ENCODE measurements at places on chromosomes 3 and 15.

DNA sequence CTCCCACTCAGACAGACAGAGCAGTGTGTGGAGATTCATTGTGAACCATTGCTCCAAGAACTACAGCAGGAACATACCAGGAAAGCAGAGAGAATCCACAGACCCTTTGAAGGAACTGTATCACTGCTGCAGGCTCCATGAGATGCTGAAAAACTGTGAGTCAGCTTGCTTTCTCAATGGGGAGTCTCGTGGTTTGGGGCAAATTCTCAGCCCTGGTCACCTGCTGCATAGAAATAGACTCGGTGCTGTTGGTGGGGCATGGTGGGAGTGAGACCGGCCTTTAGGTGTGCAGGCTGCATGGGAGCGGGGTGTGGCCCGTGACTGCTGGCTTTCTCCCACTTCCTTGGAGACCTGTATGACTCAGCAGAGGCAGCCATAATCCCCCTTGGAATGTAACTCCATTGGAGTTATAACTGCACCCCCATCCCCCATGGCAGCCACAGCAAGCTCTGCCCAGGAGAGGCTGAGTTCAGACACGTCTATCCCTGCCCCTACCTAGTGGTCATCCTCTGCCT lies 35.6 kb downstream of the ALCAM start:
- no peak for DNase-seq

- no peak for DNase-seq
These were observed 3.4 kb upstream of the SLC25A38 start for GRCh38 chr3:39379778-39380155.

DNA sequence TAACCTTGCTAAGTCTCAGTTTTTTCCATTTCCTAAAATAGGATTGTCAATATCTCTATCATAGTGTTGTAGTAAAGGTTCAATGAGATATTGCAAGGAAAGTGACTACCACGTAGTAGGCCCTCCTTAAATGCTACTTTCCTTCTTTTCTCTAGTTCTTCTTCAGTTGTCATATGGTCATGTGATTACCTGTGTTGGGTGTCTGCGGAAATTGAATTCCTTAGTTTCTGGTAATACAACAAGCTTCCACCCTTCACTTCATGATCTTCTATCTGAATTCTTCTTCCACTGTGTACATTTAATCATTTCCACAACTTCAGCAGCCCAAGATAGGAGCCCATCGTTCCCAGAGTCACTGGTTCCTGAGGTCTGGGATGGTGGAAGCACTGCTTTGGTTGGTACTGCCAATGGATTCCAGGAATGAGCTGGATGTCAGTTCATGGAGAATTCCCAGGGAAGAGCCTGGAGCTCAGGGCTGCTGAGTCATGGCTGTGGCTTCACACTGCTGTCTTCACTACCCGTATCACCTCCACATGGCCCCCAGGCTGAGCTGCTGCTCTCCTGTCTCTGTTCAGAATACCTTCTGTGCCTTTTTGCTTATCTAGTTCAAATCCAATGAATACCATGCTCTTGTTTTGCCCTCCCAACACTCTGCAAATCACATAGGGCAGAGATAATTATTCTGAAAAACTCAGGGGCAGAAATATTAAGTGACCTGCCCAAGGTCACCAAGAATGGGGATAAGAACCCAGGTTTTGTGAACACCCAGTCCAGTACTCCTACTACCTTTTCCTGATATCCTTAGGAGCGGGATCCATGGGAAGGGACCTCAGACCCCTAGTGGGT lies 98.6 kb downstream of the RPL39L start:
- no peak for DNase-seq

DNA sequence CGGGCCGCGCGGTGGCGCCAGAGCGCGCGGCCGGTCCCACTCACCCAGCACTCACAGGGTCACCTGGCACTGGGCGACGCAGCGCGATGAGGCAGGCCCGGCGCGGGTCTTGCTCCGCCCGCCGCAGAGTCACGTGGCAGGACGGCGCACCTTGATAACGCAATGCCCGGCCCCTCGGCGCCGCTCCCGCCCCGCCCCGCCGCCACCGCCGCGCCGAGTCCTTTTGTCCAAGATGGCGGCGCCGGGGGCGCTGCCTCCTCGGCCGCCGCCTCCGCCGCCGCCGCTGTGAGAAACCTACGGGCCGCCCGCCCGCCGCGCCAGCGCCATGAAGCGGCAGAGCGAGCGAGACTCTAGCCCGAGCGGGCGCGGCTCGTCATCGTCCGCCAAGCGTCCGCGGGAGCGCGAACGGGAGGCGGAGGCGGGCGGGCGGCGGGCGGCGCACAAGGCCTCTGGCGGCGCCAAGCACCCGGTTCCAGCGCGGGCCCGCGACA lies at the start of gene RBM15B:
RBM15B (plus strand) TSS at position 211 of the 491 bp plus-strand sequence; CDS start at position 326, 115 bp downstream.
- peak; percentile 10 for DNase-seq

- DNase-seq: no peak
These were observed 84.1 kb downstream of the GLDN start for GRCh38 chr15:51425517-51426040.

DNA sequence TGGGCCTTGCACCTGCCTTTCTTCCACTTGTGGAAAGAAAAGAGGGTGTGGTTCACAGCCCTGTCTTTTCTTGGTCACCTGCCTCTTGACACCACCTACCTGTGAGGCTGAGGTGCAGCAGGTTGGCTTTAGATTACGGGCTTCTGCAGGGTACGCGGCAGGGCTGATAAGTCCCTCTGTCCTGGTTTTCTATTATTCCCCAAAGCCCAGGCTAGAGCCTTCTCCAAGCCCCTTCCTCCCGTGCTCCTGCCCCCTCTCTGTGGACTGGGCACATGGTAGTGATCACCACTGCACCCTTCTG lies 44.8 kb upstream of the HACD2 start:
- DNase-seq: no peak

GRCh38 chr3:5227812-5228211 lies 40.3 kb downstream of the EDEM1 start:
- no peak for DNase-seq

DNA sequence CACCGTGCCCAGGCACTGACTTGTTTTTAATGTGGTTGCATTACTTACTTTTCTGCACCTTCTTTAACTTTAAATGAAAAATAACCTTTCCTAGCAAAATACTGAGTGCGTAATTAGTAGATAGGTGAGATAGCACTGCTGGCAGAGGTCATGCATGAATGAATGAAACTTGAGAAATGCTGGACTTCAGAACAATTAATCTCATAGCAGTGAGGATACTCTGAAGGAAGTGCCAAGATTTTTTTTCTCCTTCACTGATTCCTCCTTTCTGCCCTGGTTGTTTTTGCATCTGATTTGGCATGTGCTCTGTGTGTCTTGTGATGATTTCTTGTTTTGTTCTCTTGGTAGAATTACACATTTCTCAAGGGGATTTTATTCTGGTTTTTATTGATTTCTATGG lies 378.9 kb downstream of the PTPRG start:
- DNase-seq: no peak

DNA sequence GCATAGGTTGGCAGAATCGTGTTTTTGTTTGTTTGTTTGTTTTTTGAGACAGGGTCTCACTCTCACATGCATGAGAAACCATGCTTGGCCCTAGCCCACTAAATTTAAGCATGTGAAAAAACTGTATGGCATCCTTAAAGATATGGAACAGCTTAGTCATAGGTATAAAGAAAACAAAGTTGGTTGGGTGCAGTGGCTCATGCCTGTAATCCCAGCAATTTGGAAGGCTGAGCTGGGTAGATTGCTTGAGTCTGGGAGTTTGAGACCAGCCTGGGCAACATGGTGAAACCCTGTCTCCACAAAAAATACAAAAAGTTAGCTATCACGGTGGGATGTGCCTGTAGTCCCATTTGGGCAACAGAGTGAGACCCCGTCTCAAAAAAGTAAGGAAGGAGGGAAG lies 25.2 kb downstream of the EXD1 start:
- no peak for DNase-seq

GRCh38 chr3:43448098-43448497 lies 161.8 kb downstream of the SNRK start:
- DNase-seq: no peak

DNA sequence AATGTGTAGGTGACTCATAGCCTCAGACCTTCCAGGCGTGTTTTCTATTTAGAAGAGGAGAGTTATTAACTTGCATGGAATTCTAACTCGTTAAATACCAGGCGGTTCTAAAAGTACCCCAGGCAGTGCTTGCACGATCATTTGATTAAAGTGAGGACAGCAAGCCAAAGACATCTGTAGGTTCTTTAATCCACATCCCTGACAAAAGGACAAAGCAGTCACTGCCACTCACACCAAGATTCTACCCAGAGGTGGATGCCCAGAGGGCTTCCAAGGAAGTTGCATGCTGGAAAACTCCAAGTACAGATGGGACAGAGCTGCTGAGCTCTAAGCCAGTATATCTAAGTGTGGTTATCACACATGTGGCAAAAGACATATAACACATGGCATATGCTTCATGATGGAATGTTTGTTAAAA lies 372.1 kb downstream of the ROBO2 start:
- DNase-seq: no peak

- DNase-seq: no peak
These were observed 598.1 kb downstream of the GOLGA6L6 start for GRCh38 chr15:19943515-19943914.

DNA sequence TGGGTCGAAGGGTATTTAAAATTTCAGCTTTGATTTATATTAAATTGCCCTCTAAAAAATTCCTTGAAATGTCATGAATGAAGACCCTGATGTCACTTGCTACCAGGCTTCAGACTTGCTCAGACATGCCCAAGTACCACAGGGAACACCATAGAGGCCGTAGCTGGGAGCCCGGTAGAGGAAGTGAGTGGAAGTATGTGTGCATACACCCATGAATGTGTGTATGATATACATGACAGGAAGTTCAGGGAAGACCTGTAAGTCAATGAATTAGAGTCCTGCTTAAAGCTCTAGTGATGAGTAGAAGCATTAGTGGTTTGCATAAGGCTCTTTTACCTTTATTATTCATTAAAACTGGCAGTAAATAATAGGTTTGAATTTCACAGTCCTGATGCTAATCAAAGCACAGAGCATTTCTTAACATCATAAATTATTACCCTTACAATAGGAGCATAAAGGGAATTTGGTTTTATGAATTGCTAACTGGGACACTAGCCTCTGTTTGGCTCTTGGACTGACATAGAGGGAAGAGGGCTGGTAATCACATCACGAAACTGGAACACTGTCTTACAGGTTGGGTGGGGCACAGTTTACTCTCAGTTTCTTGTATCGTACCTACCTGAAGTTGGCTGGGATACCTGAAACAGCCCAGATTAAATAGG lies 144.4 kb downstream of the CHST2 start:
- no peak for DNase-seq

- DNase-seq: no peak
These were observed 13.9 kb downstream of the CSRNP1 start for GRCh38 chr3:39139442-39139841.

DNA sequence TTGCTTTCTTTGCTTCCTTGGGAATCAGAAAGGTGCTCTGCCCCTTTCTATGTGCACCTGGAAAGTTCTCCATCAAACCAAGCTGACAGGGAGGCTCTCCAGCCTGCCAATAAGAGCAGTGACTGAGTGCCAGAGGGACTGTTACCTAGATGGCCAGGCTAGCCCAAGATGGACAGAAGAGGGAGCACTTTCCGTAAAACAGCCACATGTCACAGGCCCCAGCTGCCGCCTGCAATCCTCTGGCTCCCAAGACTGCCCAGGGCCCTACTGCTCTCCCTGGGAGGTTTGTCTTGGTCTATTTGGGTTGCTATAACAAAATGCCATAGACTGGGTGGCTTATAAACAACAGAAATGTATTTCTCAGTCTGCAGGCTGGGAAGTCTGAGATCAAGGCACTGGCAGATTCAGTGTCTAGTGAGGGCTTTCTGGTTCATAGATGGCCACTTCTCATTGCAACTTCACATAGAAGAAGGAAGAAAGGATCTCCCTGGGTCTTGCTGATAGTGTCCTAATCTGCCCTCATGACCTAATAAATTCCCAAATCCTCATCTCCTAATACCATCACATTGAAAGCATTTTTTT lies 72.3 kb downstream of the TAMM41 start:
- peak; percentile 12 for DNase-seq

DNA sequence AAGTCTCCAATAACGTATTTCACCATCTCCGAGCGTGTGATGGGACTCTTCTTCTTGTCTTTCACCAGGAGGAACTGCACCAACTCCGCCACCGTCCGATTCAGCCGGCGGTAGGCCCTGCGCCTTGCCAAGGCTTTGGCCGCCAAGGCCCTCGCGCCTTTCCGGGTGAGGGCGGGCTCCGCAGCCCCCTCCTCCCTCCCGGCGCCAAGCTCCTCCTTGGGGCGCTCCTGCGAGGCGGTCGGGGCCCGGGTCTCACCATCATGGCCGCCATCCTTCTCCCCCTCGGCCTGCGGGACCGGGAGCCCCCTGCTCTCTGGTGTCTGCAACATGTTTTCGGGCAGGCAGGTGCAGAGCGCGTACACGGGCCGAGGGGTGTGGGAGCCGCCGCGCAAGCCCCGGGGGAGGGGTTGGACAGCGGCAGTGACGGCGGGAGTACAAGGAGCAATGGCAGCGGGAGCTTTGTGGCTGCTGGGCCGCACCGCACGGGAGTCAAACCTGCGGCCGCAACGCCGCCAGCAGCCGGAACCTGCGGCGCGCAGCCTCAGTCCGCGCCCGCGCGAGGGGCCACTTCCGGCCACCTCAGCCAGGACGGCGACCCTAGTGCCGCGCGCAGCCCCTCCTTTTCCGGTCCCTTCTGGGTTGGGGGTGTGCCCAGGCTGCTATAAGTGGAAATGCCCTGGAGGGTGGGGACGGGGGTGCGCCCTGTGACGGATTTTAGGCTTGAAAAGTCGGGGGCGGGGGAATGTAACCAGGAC lies at the start of gene MAGEF1:
MAGEF1 (minus strand) TSS at position 572 of the 755 bp plus-strand sequence; CDS start at position 329, 243 bp downstream.
- DNase-seq: peak; percentile 58

- DNase-seq: no peak
These were observed 51.1 kb downstream of the CHRD start for GRCh38 chr3:184430940-184431339.

DNA sequence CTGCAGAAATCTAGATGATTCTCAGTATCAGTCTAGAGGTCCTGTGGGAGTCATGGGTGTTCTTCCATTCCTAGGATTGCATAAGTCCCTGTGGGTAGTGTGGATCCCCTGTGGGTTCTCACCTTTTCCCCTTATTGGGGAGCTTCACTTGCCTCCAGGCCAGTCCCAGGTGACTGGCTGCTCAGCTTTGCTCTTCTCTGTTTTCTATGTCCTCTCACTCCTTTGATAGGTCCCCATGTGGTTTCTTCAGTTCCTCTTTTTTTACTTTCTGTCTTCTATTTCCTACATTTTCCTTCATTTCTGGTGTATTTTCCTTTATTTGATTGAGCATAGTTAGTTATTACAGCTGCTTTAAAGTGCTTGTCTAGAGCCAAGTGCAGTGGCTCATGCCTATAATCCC lies 10.9 kb downstream of the TEX55 start:
- DNase-seq: no peak

GRCh38 chr3:110933821-110934426 lies 137.7 kb upstream of the NECTIN3 start:
- no peak for DNase-seq

GRCh38 chr3:188486952-188487351 lies 333.0 kb downstream of the LPP start:
- DNase-seq: no peak

GRCh38 chr3:14153663-14154062 lies 24.7 kb downstream of the XPC start:
- no peak for DNase-seq
